ENCODE measurements at places on chromosomes 2 and 18.

DNA sequence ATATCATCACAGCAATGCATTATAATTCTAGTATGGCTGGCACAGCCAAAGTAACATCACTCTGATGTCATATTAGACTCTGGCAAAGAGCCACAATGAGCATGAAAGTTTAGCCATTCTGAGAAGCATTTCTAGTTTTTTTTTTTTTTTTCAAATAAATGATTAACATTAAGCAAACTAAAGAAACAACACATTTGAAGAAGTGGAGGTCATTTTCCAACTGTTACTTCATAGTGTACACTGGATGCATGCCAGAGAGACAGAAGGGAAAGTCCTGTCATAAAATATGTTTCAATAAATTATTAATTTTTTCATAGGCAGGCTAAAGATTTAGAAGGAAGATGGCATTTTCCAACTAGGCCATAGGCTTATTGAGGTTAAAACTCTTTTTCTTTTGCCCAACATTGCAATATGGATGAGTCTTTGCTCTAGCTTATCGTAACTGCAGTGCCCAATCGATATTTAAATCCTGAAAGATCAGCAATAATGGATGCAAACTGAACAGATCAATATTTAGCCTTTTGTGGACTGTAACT, 1630.4 kb upstream of the ACVR2A start:
- DNase-seq, result no peak

GRCh38 chr2:71001592-71001927, 6.9 kb upstream of the TEX261 start:
- DNase-seq, result no peak

DNA sequence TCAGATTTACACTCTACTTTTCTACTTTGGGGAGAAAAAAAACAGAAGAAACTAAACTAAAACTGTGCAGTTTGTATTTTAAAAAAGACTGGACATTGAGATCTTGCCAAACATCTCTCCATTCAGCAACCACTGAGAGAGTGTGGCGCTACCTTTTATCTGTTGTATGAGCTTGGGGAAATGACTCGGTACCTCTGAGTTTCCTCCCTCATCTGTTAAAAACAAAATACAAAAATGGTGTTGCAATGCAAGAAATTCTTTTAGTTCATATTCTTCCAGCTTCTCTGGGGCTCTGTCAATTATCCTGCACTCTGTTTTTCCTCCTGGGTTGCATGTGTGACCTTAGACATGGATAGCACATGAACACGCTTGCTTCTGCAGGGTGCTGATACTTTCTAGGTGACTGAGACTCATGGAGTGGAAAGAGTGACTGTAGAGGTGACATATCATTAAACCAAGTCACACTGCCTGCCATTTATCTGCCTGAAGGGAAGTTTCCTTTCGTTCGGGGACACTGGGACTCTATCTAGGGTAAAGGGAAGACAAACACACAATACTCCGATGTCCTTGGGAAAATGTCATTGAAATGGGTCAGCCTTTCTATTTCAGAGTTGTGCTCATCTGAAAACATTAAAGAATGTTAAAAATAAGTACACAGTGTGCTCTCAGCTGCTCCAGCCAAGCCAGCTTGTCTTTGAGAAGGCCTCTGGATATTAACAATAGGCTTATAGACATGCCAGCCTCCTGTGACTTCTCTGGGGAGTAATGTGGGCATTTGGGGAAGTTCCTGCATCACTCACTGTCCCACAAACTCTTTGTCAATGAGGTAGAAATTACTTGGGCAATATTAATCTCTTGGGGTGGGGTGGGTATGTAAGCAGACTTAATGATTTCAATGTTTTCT, 91.4 kb downstream of the TRIB2 start:
- no peak for DNase-seq

DNA sequence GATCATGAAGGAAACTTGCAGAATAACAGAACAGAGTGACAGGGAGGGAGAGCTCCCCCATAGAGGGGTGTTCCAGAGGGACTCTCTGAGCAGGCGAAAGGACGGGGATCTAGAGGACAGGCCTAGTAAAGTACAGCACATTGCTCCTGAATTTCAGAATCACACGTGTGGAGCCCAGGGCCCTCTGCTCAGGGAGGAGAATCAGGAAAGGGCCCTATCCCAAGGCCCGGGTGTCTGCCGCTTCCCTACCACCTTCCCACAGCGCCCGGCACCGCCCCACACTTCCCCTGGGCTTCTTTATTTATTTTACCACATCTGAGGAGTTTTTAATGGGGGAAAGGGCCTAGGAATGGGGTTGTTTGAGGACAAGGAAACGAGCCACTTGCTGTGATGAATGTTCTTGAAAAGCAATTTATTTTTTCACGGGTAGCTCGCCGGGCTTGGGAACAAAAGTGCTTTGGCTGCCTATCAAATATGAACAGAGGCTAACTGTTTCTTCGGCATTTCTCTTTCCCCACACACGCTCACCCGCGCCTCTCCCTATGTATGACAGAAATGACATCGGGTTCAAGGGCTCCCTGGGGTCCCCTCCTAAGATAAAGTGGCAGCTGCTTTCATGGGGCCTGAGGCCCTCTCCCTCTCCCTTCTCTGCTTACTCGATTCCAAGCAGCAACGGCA, 79.3 kb upstream of the GLI2 start:
- no peak for DNase-seq

DNA sequence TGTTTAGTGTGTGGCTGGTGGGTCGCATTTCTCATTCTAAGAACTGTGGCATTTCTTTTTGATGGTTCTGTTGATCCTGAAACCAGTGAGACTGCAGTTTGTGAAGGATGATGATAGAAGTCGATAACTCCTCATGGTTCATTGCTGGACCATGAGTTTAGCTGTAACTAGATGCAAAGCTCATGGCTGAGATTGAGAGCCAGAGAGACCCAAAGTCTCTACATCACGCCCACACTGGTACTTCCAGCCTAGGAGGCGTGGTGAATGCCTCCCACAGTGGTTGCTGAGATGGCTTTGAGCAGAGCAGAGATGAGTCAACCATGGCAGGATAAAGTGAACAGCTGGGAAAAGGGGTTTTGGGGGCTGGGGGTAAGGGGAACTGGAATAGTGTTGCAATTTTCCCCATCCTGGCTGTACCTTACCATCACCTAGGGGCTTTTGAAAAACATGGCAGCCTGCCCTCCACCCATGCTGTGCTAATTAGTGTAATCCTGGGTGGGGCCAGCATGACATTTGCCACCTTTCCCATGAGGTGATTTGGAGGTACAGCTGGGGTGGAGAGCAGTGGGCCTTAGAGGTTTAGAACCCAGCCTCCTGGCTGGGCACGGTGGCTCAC, 24.1 kb downstream of the INPP4A start:
- DNase-seq, result peak; percentile 63

DNA sequence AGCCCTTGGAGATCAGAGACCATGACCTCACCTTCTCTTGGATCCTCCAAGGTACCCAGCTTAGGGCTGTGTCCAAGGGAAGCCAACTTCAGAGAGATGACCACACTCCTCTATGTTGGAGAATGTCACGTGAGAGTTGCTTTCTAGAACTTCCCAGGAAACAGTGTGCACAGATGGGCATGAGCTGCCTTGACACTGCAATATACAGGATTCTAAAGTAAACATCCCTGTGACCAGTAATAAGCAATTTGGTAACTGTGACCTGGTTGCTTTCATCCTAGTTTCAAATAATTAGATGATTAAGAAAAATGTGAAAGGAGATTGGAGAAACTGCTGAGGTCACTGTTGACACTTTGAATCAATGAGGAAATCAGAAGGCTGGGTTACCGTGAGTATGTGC, 181.1 kb upstream of the EPAS1 start:
- no peak for DNase-seq

- DNase-seq, result no peak
Measured at GRCh38 chr2:190829642-190830041, 51.0 kb upstream of the GLS start.

DNA sequence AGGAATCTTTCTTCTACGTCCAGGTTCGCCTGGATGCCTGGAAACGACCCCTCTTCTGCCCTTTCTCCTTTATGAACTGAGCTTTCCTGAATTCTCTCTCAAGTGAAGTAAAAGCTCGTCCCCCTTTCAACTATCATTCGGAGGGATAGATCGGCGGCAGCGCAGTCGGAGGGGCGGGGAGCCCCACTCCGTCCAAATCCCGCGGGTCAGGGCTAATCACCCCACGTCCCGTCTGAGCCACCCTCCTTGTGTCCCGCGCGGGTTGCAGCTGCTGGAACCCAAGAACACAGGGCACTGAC, 367 bp downstream of the FBXO48 start:
- no peak for DNase-seq

GRCh38 chr2:227655454-227655853, 11.2 kb upstream of the SCYGR5 start:
- DNase-seq, result no peak

DNA sequence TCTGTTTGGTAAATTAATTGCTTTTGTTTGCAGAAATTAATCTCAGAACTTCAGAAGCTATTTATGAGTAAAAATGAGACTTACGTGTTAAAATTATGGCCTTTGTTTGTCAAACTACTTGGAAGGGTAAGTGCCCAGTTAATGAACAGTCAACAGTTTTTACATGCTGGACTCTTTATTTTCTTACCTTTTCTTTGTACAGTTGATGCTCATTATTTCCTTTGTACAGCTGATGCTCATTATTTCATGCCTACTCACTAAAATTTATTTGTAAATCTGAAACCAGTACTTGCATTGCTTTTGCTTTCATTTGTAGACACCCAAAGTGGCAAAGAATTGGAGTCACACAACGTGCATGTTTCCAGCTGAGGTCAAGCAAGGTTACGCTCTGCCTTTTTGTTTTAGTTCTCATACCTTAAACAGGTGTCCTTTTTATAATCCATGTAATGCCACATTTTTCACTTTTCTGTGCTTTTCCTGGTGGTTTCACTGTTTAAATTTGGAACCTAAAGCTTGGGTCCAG, 13.3 kb downstream of the RIF1 start:
- no peak for DNase-seq

All from stimulated activated CD4-positive, alpha-beta T cell treated with anti-CD3 and anti-CD28 coated beads, Interleukin-15, amount 100 ng/mL, for 48 hours (primary cell).